ENCODE measurements at places on chromosomes 5 and 9.

DNA sequence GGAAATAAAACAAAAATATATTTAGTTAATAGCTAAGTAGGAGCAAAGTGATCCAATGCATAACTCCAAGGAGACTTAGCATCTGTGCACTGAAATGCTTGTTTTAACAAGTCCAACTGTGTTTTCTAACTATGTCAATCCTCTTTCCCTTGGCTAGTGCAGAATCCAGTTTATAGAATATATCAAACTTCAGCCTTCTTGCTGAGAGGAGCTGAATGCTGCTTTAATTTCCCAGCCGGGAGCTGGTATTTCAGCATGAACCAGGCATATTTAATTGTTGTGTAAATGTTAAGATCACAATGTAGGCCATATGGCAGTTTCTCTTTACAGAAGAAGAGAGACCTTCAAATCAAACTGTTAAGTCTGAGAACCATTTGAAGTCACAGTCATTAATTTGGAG is 411.7 kb downstream of the HCN1 start:
- DNase-seq: no peak

DNA sequence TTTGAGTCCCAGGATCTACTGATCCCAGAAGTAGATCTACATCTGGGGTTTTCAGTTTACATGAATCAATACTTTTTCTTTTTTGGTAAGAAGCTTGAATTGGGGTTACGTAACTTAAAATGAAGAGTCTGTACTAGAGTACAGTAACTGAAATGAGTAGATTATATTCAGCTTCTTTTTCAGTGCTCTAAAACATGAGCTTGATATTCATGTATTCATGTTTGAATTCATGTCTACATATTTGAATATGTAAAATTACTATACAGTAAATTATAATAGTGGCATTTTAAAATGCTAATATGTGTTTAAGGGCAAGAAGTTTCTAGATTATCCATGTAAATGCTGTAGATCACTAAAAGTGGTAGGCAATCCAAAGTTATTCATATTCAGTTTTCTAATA is 14.8 kb downstream of the POU5F2 start:
- DNase-seq: no peak

DNA sequence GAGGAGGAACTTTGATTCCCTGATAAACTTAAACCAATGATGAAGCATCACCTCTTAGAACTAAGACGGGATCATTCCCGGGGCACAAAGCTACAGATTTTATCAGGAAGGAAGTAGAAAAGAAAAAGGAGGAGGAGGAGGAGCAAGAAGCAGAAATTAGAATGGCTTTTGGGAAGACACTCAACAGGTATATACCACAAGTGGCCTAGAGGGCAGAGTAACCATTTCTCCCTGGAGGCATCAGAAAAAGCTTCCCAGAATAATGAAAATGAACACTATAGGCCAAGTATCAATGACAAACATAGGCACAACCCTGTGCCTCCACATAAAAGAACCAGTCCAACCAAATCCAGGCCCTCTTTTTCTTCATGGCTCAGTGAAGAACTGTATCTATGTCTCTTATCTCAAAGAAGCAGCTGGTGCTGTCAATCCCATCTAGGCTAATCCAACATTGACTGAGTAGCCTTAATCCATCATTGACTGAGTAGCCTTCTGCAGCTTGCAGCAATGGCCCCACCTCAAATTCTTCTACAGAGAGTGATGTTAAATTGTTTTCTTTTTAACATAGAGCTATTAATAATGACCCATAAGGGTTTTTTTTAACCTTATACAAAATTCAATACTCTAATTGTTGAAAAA is 178.8 kb upstream of the KIF2A start:
- DNase-seq: no peak

GRCh38 chr9:15277400-15278090 is 29.5 kb downstream of the TTC39B start:
- no peak for DNase-seq

- no peak for DNase-seq
Observed at GRCh38 chr5:146461319-146461718, 14.2 kb downstream of the TCERG1 start.

GRCh38 chr9:27350382-27350976 is 53.5 kb upstream of the EQTN start:
- no peak for DNase-seq

- no peak for DNase-seq
Observed at GRCh38 chr5:65213921-65214525, 267.7 kb downstream of the ADAMTS6 start.
